ENCODE measurements at places on chromosomes 2 and 18. TPM values are rescaled to one million over a fixed set of nuclear protein-coding genes. Genes with fewer than 3 reads are reported as not detected.

The REG3G gene
- not detected for polyA plus RNA-seq

The LINC00305 gene
- not detected for polyA plus RNA-seq

The PLGLB2 gene
- polyA plus RNA-seq = 1.3 TPM

DNA sequence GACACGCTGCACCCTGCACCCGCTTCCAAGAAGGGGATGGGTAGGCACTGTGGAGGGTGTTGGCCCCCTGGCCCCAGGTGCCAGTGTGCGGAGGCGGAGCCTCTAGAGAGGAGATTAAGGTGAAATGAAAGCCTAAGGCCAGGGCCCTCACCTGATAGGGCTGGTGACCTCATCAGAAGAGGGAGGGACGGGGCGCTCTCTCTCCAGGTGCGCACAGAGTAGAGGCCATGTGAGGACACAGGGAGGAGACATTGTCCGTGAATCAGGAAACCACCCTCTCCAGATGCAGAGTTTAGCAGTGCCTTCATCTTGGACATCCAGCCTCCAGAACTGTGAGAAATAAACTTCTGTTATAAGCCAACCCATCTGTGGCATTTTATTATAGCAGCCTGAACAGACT, 62.3 kb downstream of the PSMG2 start:
- no peaks in the 10 kb centered on the region for H3K27me3 ChIP-seq
- no peaks in the 10 kb centered on the region for H3K4me1 ChIP-seq
- DNase-seq = no peak
- no peaks in the 10 kb centered on the region for H3K36me3 ChIP-seq
- no peak overlapping the region for H3K4me3 ChIP-seq

- H3K4me3 ChIP-seq = no peak overlapping the region
- H3K27me3 ChIP-seq = no peaks in the 10 kb centered on the region
- no peaks in the 10 kb centered on the region for H3K4me1 ChIP-seq
- DNase-seq = no peak
- no peaks in the 10 kb centered on the region for H3K36me3 ChIP-seq
These were observed 62.5 kb downstream of the LTBP1 start for GRCh38 chr2:33009249-33009648.

GRCh38 chr2:119826370-119826961, 66.7 kb downstream of the PTPN4 start:
- no peaks in the 10 kb centered on the region for H3K27me3 ChIP-seq
- H3K36me3 ChIP-seq = no peaks in the 10 kb centered on the region
- no peak overlapping the region for H3K4me3 ChIP-seq
- DNase-seq = no peak
- H3K4me1 ChIP-seq = no peaks in the 10 kb centered on the region
- no peak overlapping the region for H3K27ac ChIP-seq

GRCh38 chr2:85194780-85195480, 61.7 kb downstream of the TCF7L1 start:
- H3K27me3 ChIP-seq = no peaks in the 10 kb centered on the region
- no peak overlapping the region for H3K27ac ChIP-seq
- DNase-seq = no peak
- no peaks in the 10 kb centered on the region for H3K36me3 ChIP-seq

DNA sequence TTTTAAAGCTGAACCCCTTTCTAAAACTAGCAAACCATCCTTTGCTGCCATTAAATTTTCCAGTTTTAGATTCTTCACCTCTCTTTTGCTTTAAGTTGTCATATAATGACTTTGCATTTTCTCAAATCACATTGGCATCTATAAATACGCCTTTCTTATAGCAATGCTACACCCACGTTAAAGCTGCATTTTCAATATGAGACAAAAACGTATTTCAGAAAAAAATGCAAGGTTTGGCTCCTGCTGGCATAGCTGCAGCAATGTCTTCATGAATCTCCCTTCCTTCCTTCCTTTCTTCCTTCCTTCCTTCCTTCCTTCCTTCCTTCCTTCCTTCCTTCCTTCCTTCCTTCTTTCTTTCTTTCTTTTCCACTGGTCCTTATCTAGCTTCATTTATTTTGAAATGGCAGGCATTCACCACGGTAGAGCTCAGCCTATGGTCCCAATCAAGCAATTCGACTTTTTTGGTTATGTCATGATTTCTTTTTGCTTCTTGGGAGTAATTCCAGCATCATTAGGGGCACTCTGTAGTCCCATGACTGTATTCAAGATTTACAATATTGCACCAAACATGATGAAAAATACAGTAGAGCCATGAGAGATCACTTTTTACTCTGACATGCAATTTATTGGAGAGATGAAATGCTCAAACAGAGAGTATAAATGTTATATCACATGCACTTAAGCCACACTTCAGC, 8.8 kb upstream of the UGT1A10 start:
- no peak for DNase-seq
- H3K27ac ChIP-seq = no peak overlapping the region
- H3K4me3 ChIP-seq = no peak overlapping the region
- H3K4me1 ChIP-seq = no peaks in the 10 kb centered on the region

DNA sequence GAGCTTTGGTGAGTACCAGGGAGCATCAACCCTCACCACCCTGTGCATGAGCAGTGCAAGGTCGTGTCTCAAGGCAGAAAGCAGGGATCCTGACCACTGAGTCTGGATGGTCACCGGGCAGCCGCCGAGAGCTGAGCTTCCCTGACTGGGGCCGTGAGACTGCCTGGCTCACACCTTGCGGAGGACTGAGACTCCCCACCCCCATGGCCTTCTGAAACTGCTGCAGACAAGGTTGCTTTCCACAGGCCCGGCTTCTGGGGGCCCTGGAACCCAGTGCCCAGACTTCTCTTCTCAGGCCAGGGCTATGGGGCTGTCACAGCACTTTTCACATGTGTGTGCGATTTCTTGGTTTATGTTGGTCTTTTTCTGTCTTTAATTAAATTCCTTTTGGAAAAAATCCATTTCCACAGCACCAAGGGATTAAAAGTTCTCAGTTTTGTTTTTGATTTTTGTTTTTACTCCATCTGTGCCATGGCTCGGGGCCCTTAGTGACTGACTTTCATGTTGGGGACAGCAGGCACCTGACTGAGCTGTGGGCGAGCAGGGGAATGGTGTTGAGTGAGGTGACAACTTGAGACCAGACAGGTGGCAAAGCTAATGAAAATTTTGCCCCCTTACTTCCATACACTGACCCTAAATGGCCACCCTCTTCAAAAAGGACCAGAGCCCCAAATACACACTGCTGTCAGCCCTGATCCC, 297.9 kb downstream of the CYP26B1 start:
- H3K27me3 ChIP-seq = no peaks in the 10 kb centered on the region
- H3K27ac ChIP-seq = no peak overlapping the region
- H3K4me3 ChIP-seq = no peak overlapping the region
- H3K4me1 ChIP-seq = no peaks in the 10 kb centered on the region

GRCh38 chr2:211157211-211157610, 600.8 kb downstream of the CPS1 start:
- H3K36me3 ChIP-seq = no peaks in the 10 kb centered on the region
- no peak for DNase-seq
- H3K27ac ChIP-seq = no peak overlapping the region
- H3K4me3 ChIP-seq = no peak overlapping the region
- H3K4me1 ChIP-seq = no peaks in the 10 kb centered on the region

- no peak overlapping the region for H3K4me3 ChIP-seq
- no peaks in the 10 kb centered on the region for H3K27me3 ChIP-seq
- H3K36me3 ChIP-seq = no peaks in the 10 kb centered on the region
- no peak overlapping the region for H3K27ac ChIP-seq
- H3K4me1 ChIP-seq = peaks cover 25% of the 10 kb centered on the region
These were observed 26.2 kb downstream of the NCOA1 start for GRCh38 chr2:24517247-24517646.

GRCh38 chr2:47805850-47806249, 22.9 kb downstream of the MSH6 start:
- peaks cover 95% of the 10 kb centered on the region for H3K36me3 ChIP-seq
- H3K4me1 ChIP-seq = no peaks in the 10 kb centered on the region
- H3K27ac ChIP-seq = no peak overlapping the region
- no peak overlapping the region for H3K4me3 ChIP-seq
- no peaks in the 10 kb centered on the region for H3K27me3 ChIP-seq
- DNase-seq = no peak

DNA sequence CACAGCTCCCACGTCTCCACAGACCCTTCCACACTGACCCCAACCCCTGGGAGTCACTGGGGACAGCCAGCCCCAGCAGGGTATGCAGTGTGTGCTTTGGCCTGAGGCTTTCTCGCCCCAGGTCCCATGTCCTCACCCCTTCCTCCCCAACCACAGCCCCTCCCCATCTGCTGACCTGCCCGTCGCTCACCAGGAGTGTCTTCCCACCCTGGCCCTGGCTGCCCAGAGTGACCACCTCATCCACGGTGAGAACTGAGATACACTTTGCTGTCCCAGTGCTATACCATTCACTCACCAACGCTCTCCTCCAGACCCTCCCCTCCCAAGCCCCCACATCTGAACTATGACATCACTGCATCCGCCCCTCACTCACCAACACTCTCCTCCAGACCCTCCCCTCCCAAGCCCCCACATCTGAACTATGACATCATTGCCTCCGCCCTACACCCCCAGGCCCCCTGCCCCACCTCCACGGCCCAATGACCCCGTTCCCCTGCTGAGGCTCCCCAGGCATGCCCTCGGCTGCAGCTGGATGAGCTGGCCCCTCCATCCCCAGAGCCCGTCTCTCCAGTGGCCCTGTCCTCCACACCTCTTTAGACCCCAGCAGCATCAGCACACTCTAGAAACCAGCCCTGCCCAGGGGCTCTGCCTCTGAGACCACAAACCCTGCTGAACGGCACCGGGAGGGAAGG, 55.2 kb downstream of the ANKMY1 start:
- no peaks in the 10 kb centered on the region for H3K36me3 ChIP-seq
- H3K27me3 ChIP-seq = no peaks in the 10 kb centered on the region
- no peak overlapping the region for H3K4me3 ChIP-seq
- DNase-seq = no peak
- H3K4me1 ChIP-seq = no peaks in the 10 kb centered on the region

DNA sequence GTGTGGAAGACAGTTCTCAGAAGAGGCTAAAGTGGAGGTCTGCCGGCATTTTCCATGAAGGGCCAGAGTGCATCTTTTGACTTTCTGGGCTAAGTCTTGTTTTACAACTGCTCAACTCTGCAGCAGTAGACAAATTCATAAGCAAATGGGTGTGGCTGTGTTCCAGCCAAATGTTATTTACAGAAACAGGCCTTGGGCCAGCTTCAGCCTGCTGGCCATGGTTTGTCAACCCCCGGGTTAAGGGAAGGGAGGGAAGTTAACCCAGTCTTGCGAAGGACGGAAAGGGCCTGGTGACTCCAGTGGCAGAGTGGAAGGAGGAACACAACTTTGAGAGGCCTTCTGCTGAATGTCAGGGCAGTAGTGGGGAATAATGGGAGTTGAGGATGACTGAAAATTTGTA, 34.3 kb upstream of the NCKAP5 start:
- DNase-seq = no peak
- H3K27me3 ChIP-seq = no peaks in the 10 kb centered on the region
- H3K36me3 ChIP-seq = no peaks in the 10 kb centered on the region
- H3K4me1 ChIP-seq = no peaks in the 10 kb centered on the region

All from sigmoid colon (tissue), 7 donors.